ENCODE measurements at places on chromosomes 6 and 20.
A peak's percentile ranks its signal among the peaks of the same experiment; 100 is the strongest.

DNA sequence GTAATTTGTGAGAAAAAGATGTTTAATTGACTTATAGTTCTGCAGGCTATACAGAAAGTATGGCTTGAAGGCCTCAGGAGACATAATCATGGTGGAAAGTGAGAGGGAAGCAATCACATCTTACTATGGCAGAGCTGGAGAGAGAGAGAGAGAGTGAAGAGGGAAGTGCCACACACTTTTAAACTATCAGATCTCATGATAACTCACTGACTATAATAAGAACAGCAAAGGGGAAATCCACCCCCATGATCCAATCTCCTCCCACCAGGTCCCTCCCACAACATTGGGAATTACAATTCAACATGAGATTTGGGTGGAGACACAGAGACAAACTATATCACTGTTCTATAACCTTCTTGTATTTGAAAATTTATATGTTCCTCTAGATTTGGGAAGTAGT lies 117.2 kb upstream of the BMP5 start:
- no peak for ATAC-seq

GRCh38 chr6:15496345-15497131 lies 166.3 kb downstream of the DTNBP1 start:
- ATAC-seq: no peak

- peak; percentile 84 for ATAC-seq
Measured at GRCh38 chr6:113306552-113307145, 550.5 kb upstream of the MARCKS start.

GRCh38 chr6:142913036-142913510 lies 31.9 kb downstream of the HIVEP2 start:
- peak; percentile 76 for ATAC-seq

GRCh38 chr6:17884498-17885478 lies 102.6 kb downstream of the KIF13A start:
- ATAC-seq: peak; percentile 78

DNA sequence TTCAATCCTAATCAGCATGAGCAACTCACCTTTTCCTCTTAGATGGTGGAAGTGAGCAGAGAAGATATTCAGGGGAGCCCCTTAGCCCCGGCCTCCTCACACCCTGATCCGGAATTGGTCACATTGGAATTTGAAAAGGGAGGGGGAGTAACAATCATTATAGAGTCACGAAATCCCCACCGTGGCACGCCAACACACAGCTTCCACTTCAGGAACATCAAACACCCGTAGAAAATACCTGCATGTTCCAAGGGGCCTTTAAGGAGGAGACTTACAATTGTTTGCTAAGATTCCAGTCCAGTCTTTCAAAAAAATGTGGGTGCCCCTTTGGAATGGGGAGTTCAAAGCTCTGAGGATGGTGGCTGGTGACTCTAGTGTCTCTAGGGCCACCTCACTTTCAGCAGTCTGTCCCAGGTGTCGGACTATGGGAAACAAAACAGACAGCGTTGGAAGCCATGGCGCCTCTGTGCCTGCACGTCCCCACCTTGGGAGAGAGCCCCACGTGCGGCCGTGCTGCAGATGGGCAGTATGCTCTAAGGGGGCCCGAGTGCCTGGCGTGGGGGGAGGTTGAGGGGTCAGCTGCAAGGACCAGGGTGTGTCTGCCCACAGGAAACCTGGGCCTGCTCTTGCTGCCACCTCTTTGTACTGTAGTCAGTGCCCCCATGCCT lies 2.4 kb downstream of the CD93 start:
- no peak for ATAC-seq

DNA sequence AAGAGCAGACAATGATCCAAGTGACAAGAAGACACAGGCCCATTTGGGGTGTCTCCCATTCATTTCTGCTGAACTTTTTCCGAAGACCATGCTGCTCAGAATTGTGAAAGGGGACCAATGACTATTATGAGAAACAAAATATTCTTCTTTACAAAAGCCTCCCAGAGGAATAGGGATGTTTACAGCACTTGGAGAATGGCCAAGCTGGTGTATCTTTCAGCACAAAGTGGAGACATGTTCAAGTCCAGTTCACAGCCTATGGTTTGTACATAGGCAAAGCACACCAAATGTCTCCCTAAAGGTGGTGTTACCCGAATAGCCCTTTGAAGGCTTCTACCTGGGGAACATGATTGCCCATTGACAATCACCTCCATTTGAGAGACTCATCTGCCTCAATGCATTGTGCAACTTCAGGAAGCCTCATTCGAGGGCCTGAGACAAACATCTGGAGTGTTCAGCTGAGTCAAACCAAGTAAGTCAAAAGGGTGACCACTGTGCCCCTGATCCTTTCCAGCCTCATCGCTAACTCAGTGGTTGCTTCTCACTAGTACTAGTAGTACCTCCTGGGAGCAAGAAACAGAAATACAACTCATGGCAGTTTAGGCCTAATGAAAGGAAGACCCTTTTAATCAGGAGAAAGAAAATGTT lies 451.0 kb upstream of the MARCKS start:
- no peak for ATAC-seq

Data from activated T-helper 17 cell treated with anti-CD3 and anti-CD28 coated beads, Interleukin-2, amount 50 U/mL, for 72 hours (primary cell).